ENCODE measurements at places on chromosomes 5 and 9.

DNA sequence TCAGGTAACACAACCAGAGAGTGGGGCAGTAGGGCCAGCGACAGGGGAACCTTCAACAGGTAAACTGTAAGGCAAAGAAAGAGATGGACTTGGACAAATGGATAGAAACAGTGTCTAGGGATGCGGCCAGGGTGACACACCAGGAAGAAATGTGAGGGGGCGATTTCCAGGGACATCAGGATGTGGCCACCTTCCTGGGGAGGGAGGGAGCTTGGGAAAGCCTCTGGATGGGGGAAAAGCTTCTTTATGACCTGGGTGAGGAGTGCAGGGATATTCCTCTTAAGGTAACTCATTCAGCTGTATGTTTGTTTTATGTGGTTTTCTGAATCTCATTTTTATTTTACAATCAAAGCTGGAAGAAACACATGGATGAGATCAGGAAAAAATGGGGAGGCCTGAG is 11.9 kb upstream of the NXNL2 start:
- no peak for DNase-seq

GRCh38 chr5:137753691-137754187 is 424 bp downstream of the HNRNPA0 start:
- DNase-seq: no peak

DNA sequence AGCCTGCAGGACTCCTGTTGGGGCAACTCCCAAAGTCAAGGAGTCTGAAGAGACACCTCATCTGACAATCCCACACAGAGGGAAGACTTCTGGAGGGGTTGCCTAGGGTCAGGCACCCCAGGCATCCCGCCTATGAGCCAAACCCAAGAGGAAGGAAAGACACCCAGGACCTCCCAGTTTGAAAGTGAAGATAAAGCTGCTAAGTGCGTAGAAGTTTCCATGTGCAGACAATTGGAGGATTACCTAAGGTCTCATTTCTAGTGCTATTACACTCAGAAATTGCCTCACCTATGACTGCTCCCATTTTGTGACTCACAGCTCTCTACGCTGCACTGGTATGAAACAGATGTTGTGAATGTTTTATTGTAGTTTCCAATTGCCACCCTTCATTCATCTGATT is 322.9 kb downstream of the SLIT3 start:
- DNase-seq: no peak

DNA sequence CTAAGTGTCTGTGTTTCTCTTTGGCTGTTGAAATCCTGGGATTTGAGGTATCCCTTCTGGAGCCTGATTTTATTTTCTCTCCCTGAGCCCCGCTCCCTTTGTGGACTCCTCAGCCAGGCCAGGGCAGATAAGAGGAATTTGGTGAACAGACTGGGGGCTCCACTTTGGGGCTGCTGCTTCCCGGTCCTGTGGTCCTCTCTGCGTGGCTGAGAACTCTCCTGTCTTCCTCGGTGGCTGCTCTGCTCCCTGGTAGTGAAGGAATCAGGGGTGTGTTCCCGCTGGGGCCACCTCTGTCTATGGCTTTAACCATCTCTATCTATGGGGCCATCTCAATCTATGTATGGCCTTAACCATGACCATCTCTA is 71.7 kb upstream of the SH3PXD2B start:
- no peak for DNase-seq

- no peak for DNase-seq
These were observed 32.5 kb upstream of the SNAPC3 start for GRCh38 chr9:15390201-15390600.

DNA sequence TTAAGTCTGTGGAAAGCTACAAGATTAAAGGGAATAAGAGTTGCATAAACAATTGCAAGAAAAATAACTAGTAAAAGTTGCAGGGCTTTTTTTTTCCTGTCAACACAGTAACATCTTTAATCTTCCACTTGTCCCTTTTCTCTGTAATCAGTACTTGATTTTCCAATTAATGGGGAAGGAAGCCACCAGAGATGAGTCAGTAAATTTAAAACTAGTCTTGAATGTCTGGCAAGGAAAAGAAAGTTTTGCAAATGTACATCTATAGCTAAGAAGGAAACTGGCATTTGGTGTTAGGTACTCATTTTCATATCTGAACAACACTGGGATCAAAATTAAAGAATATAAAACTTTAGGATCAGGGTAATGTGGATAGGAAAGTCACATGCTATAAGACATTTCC is 17.1 kb downstream of the DAP start:
- DNase-seq: no peak

- no peak for DNase-seq
These were observed 26.6 kb upstream of the POMT1 start for GRCh38 chr9:131475956-131476776.

GRCh38 chr9:81125446-81126092 is 563.8 kb downstream of the TLE1 start:
- DNase-seq: no peak

GRCh38 chr9:21616082-21616778 is 134.1 kb upstream of the IFNE start:
- DNase-seq: no peak

GRCh38 chr5:37791321-37791720 is 48.5 kb downstream of the GDNF start:
- DNase-seq: no peak

DNA sequence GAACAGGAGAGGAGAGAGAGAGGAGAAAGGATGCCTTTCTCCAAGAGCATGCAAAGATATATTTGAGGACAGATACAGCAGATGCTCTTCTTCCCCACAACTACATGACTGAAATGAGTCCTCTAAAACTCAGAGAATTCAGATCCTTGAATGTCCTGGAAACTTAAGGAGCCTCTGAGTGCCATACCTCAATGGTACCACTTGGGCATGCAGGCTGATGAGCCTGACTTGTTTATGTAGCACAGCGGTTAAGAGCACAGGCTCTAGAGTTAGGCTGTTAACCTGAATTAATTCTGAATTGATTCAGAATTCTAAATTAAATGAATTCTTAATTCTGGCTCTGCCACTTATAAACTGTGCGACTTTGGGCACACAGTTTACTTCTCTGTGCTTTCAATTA is 5.7 kb downstream of the PLPPR1 start:
- no peak for DNase-seq

GRCh38 chr5:78889369-78890140 is 95.6 kb downstream of the ARSB start:
- DNase-seq: no peak

DNA sequence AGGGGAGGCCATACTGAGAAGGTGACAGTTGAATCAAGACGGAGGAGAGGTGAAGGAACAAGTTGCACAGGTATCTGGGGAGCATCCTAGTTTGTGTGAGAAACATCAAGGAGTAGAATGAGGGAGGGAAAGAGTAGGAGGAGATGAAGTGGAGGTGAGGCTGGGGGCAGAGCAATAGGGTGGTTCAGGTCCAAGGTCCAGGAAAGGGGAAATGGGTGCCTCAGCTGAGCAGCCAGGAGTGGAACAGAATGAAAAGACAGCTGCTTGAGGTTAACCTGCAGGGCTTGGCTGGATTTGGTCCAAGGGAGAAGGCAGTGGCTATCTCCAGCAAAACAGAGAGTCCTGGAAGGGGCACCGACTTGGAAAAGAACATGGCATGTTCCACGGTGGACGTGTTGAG is 5.3 kb downstream of the SLC1A1 start:
- no peak for DNase-seq

DNA sequence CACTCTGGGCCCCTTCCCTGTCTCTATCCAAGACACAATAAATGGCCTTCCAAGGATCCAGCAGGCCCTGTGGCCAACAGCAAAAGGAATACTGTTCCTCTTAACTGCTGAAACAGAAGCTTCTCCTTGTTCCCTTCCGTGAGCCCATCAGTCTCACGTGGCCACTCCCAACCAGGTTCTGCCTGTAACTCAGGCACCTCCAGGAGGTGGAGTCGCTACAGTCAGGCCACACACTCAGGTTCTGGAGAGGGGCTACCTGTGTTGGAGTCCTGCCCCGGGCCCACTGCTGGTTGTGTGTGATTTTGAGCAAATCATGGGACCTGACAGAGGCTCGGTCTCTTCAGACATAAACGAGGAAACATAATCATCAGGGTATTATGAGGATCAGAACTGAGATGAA is 10.3 kb downstream of the FAT2 start:
- DNase-seq: no peak

GRCh38 chr9:32251539-32251938 is 132.9 kb upstream of the ACO1 start:
- DNase-seq: no peak

DNA sequence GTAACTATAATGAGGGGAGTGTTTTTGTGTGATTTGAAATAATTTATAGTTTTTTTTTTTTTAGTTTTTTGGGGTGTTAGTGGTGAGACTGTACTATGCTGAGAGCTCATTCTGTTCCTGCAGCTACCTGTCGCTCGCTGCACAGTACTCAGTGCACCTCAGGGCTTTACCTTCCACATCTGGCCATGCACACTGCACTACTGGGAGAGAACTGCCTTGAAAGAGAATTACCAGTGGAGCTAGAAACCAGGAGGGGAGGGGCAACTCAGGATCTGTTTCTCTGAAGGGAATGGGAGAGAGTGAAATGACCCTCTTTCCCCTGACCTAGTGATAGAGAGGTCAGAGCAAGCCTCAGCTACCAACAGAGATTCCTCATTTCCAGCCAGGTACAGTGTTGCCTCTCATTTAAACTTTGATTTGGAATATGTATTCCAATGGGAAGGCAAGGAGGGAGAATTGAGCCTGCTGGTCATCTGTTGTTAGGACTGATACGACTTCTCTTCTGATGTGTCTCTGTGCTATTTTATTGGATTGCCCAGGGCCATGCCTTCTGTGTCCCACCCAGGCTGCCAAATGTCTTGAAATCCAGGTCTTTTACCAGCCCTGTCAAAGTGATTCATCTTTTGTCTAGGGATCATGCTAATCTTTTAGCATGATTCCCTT is 8.9 kb downstream of the ATG10 start:
- no peak for DNase-seq

DNA sequence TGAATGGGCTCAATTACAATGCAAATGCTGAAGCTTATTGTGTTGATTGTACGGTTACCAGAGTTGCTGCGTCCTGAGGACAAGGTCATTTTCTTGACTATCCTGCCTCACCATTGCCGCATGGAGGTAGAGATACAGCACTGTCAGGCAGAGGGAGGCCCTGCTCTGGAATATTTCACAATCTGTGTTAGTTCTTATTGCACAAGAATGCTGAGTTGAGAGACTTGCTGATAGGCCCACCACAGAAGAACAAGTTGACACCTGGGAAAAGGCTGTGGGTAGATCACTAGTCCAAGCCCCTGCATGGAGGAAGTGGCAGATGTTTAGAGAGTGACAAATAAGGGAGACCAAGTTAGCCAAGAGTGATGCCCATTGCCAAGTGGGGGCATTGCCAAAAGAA is 344.5 kb upstream of the ITGA1 start:
- no peak for DNase-seq

DNA sequence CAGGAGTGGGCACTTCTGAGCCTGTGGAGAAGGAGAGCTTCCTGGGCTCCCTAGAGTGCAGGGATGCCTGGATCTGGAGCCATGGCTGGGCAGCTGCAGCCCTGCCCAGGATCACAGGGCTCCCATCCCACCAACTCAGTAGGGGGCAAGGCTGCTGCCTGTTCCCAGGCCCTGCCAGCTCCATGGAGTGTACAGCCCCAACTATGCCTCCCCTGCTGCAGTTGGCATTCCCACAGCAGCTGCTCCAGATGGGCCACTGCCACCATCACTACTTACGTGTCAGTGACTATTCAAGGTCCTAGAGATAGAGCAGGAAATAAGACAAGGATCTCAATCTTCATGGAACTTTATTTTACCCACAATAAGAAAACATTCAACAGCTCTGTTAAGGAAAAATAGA is 107.1 kb upstream of the TNPO1 start:
- DNase-seq: no peak

GRCh38 chr5:66329078-66329477 is 185.0 kb downstream of the SREK1 start:
- DNase-seq: no peak

DNA sequence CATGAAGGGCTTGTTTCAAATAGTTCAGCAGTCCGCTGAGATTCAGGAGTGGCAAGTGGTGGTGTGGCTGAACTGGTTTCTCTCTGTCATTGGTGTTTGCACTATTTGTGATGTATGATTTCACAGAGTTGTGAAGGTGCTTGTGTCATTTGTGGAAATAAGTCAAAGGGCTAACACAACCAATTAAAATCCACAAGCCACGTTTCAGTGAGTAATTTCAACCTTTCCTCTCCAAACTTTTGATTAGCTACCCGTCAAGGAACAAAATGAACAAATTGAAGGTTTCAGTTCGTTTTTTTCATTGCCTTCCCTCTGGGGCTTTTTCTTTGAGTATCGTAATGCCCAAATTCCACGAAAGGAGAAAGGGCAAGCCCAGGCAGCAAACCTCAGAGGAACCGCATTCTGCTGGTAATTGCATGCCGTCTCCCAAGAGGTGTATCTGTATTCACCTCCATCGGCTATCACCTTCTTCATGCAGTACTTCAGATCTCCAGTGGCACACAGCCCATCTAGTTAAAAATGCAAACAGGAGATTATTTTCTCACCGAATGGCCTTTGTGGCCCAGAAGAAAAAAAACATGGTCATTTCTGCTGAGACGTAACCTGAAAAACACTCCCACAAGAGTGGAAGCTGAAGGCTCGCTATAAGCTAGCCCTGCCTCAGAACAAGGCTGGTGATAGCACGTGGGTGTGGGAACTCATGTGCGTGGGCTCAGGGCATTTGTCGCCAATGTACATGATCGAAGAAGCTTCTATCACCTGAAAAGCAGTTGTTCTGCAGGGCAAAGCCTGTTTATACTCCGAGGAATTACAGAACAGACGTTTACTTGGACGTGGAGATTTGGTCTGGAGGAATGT is 197.1 kb downstream of the NR3C1 start:
- DNase-seq: no peak

- DNase-seq: no peak
These were observed 73.0 kb downstream of the SPTLC1 start for GRCh38 chr9:92042260-92042659.

GRCh38 chr5:173315495-173316338 is 12.5 kb downstream of the STC2 start:
- peak; percentile 31 for DNase-seq

- DNase-seq: no peak
These were observed 25.0 kb downstream of the NDFIP1 start for GRCh38 chr5:142133330-142134206.

DNA sequence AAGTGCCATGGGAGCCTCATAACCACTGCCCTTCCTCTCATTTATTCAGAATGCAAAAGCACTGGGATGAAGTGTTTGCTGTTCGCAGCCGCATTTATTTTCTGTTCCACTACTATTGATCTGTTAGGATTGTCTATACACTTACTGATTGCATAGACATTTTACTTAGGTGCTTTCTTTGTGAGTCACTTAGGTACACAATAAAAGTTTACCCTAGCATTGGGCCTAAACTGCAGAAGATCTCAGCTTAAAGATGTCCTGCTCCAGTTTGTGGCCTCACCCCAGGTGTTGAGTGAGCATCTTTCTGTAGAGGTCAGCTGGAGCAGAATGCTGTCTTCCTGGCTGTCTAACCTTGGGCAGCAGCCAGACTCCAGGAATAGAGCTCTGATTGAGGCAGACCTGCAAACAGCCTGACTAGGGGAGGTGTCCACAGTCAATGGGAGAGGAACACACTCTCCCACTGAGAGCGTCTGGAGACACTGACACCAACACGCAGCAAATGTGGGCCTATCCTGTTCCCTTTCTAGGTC is 54.0 kb downstream of the GPR21 start:
- no peak for DNase-seq
